ENCODE measurements at places on chromosomes 3 and 15.

DNA sequence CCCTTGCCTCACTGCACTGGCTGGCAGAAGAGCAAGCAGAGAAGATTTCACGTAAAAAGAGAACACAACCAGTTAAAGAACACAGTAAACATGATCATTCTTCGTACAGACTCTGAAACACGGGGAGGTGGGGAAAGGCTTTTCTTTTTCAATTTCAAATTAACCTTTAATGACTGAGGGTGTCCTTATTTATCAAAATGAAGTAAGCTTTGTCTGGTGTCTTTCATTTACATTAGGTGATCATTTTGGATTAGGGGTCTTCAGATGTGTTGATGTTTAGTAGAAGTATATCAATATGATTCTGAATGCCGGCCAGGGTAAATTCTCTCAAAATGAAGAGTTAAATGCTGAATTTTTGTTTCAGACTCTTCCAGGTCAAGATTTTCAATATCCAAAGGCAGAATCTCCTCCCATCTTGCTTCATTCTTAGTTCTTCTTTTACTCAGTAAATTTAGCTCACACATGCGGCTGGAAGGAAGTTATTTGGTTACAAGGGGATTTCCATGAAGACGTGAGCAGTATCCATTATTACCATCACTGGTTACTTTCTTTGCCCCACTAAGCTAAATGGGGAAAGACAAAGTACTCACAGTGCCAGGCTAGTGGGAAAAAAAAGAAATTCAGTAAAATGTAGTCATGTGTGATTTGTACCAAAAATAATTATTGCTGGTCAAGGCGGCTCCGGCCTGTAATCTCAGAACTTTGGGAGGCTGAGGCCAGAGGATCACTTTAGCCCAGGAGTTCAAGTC is 272.2 kb upstream of the NR2F2 start:
- no peak for DNase-seq

DNA sequence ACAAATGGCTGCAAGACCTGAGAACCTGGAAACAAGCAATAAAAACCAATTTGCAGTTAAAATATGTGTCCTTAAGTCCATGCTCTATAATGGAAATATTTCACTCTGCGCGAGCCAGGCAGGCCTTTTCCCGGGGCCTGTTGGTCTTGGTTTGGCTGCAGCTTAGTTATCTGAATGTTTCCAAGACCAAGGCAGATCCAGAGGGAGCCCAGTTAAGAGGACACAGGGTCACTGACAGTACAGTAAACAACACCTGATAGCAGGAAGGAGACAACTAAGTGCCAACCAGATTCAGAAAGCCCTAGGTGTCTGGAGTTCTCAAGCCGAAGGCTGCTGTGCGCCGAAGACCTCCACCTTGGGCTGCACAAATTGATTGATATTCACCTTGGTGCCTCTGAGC is 32.8 kb downstream of the THSD4 start:
- DNase-seq: no peak

GRCh38 chr3:143419611-143420010 is 300.0 kb downstream of the CHST2 start:
- no peak for DNase-seq

- DNase-seq: no peak
These were observed 76.0 kb upstream of the ATP10A start for GRCh38 chr15:25939122-25939521.

DNA sequence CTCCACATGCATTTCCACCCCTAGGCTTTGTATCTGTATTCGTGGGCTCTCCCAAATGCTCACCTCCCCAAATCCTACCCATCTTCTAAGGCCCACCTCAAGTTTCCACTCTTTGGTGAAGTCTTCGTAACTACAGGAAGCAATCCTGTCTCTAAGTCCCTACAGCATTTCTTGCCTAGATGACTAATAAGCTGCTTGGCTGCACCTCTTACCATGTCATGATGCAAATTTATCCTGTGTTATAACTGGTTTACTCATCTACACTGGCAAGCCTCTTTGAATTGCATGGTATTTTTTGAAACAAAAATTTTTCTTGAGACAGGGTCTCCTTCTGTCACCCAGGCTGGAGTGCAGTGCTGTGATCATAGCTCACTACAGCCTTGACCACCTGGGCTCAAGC is 73.3 kb downstream of the SETMAR start:
- no peak for DNase-seq

DNA sequence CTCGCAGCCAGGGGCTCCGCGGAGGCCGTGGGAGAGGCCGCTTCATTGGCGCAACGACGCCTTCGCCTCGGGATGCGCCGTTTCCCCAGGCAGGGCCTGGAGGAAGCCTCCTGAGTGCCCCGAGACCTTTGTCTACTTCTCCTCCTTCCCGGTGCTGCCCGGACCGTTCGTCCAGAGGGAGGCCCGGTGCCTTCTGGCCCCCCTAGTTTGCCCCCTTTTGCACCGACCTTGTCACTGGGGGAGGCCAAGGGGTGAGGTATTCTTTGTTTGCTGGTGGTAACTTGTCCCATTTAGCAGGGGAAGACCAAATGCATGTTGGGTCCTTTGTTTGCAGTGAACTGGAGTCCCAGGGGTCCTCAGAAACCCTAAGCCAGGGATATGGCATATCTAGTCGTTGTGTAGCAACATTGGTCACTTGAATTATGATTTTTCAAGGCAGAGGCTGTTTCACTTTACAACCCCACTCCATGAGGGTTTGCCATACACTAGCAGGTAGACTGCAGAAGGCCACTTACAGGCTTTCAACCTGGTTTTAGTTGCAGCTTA is 615 bp downstream of the DHX30 start:
- DNase-seq: no peak

DNA sequence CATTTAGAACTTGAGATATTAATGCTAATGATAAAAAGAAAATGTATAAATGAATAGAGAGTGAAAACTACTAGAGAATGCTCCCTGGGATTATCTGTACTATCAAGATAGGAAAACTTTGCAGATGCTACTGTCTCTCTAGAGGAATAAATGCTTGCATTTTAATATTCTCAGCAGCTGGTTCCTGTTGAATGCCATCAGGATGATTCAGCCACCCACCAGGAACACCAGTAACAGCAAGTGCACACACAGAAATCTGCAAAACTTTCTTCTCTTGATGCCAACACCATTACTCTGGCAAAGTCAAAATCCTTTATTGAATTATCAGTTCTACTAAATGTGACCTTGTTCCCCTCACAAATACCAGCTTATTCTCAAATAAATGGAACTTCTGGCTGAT is 148.4 kb downstream of the TIGIT start:
- no peak for DNase-seq

GRCh38 chr15:83358972-83359564 is 74.6 kb upstream of the BNC1 start:
- DNase-seq: no peak

GRCh38 chr3:188212308-188212969 is 58.5 kb downstream of the LPP start:
- no peak for DNase-seq

GRCh38 chr3:15287565-15288330 is 44.6 kb downstream of the SH3BP5 start:
- no peak for DNase-seq

GRCh38 chr3:186653984-186654383 is 11.8 kb upstream of the HRG start:
- no peak for DNase-seq

DNA sequence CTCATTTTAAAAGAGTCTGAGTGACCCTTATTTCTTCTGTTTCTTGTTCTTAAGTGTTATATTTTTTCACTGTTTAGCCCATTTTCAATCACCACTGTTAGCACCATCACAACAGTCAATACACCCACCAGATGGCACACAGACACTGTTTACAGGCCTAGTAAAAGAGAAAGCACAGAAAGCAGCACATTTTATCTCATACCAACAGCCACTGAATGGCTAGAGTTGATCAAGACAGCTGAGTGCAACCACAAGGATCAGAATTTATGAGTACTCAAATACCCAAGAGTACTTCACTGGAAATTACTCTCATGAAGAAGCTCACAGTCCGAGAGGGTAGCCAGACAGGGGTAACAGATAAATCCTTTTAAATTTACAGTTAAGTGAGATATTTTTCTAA is 127.0 kb downstream of the TFDP2 start:
- DNase-seq: no peak

DNA sequence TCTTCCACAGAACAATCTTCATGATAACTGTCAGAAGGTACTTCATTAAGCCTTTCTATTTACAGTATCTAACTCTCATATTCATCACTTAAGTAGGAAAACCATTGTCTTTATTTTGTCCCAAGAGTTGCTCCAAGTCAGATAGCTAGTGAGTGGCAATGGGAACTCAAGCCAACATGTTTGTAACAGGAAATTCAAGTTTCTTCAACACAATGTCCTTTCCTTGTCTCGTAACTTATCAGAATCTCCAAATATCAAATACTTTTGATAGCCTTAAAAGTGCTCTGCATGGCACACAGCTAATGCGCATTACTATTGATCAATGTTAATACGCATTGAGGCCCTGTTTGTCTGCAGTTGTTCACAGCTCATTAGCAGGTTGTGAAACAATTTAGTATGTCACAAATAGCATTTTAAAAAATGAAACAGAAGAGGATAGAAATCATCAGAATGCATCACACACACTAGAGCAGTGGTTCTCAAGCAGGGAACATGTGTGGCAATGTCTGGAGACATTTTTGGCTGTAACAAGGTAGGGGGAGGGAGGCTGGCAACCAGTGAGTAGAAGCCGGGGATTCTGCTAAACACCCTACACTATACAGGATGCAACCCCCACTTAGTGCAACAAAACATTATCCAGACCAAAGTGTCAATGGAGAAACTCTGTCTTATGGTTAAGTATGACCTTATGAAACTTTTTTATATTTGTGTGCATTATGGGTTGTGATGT is 27.5 kb downstream of the BTLA start:
- no peak for DNase-seq

DNA sequence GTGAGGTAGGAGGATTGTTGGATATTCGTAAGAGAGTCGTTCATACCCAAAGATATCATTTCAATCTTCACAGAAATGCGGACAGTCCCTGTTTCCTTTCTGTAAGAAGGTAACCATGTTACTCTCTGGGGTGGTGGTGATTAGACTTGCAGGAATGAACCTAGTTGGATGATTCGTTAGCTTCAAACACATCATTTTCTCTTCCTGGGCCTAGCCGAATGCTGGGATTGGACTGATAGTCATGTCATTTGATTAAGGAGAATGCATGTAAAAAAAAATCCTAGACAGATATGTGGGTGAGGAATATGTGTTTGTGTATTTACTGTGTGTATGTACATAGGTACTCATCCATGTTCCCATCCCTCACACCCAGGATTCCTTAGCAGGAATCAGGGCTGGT is 12.4 kb downstream of the SLCO3A1 start:
- DNase-seq: no peak

DNA sequence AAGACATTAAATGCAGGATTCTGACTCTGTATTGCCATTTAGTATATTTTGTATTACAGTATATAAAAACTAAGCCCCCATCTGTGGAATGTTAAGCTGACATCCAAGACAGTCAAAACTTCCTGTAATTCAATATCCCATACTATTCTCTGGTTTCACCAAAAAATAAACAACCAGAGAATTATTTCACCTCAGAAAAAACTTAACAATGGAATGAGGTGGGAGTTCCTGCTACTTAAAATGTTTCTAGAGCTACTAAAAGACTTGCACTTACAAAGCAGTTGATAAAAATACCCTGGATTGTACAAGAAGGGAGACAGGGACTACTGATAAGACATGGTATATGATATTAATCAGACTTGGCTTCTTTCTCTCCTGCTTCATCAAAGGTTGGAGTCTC is 8.3 kb downstream of the ARL13B start:
- no peak for DNase-seq

- DNase-seq: peak; percentile 28
These were observed 70.7 kb downstream of the ANXA2 start for GRCh38 chr15:60326824-60327654.

GRCh38 chr3:108124337-108125152 is 33.7 kb upstream of the CD47 start:
- DNase-seq: peak; percentile 59

GRCh38 chr3:130688015-130688688 is 58.5 kb downstream of the PIK3R4 start:
- no peak for DNase-seq
